Fibroblast of lung (primary cell): ENCODE measurements at places on chromosomes 7 and 10. TPM values are rescaled to one million over a fixed set of nuclear protein-coding genes. Genes with fewer than 3 reads are reported as not detected.

DNA sequence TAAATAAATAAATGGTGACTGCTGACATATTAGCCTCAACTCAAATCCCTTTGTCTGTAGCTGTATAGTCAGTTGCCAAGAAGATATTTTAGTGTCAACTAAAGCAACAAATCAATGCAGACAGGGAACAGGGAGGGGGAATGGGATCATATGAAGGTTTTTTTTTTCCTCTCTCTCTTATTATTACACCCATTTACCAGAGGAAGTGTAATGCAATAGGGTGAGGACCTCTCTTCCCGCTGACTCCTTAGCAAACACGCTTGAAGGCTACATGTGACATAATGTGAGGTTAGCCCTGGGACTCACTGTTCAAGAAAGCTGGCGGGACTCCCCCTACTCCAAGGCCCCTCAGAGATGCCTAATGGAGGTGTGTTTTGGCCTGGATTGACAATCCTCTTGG lies 88.2 kb downstream of the CHRM2 start:
- no peaks in the 10 kb centered on the region for H3K27me3 ChIP-seq
- H3K4me1 ChIP-seq = peaks cover 15% of the 10 kb centered on the region
- H3K36me3 ChIP-seq = peaks cover 2% of the 10 kb centered on the region
- H3K4me3 ChIP-seq = no peak overlapping the region

The PODXL gene
- 0.17 and 0.26 TPM in 2 replicates for total RNA-seq

The PLXDC2 gene
- 5.1 and 12.3 TPM in 2 replicates for total RNA-seq

The ASIC3 gene
- total RNA-seq = under 0.01 and 0.17 TPM in 2 replicates

The PIK3CG gene
- under 0.01 TPM in 1 of 2 replicates, not detected in the other for total RNA-seq

- no peak overlapping the region for H3K4me3 ChIP-seq
- DNase-seq = no peak
- no peaks in the 10 kb centered on the region for H3K4me1 ChIP-seq
Observed at GRCh38 chr7:131218727-131219128, 108.9 kb upstream of the MKLN1 start.

DNA sequence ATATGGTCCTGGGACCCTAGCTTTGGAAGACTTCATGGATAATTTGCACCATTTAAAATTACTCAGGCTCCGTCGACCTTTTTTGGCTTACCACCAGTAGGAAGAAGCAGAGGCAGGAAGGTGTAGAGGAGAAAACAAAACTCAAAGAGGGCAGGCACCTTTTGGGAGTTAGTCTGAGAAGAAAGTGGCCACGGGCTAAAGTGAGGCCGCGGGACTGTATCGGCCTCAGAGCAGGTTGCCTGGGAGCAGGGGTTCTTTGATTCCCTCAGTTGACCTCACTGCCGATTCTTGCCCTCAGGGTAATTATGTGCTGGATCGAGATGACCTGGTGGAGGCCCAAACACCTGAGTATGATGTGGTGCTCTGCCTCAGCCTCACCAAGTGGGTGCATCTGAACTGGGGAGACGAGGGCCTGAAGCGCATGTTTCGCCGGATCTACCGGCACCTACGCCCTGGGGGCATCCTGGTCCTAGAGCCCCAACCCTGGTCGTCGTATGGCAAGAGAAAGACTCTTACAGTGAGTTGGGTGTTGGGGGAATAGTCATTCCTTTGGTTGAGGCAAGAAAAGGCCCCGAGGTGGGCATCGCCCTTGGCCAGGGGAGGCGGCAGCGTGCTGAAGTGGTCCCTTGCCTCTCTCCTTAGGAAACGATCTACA lies 3.1 kb downstream of the MEPCE start:
- H3K4me3 ChIP-seq = peak overlapping the region; percentile 14
- H3K36me3 ChIP-seq = peaks cover 15% of the 10 kb centered on the region
- H3K27ac ChIP-seq = no peak overlapping the region
- H3K4me1 ChIP-seq = peaks cover 6% of the 10 kb centered on the region
- DNase-seq = no peak

- no peaks in the 10 kb centered on the region for H3K4me1 ChIP-seq
- H3K27me3 ChIP-seq = no peaks in the 10 kb centered on the region
- no peaks in the 10 kb centered on the region for H3K36me3 ChIP-seq
Observed at GRCh38 chr7:142175594-142175993, 64.1 kb downstream of the MGAM2 start.

DNA sequence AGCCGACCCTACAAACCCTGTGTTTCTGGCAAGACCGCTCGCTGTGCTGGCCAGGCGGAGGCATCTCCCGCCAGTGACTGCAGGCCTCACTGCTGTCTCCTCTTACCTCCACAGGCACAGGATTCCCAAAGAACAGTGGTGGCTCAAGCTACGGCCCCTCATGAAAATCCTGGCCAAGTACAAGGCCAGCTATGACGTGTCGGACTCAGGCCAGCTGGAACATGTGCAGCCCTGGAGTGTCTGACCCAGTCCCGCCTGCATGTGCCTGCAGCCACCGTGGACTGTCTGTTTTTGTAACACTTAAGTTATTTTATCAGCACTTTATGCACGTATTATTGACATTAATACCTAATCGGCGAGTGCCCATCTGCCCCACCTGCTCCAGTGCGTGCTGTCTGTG lies 36.2 kb downstream of the PITRM1 start:
- peaks cover 49% of the 10 kb centered on the region for H3K36me3 ChIP-seq
- no peaks in the 10 kb centered on the region for H3K27me3 ChIP-seq
- DNase-seq = peak; percentile 24
- H3K27ac ChIP-seq = peak overlapping the region; percentile 43
- no peaks in the 10 kb centered on the region for H3K4me1 ChIP-seq

- H3K27me3 ChIP-seq = no peaks in the 10 kb centered on the region
- no peak overlapping the region for H3K4me3 ChIP-seq
- DNase-seq = no peak
- H3K4me1 ChIP-seq = no peaks in the 10 kb centered on the region
Observed at GRCh38 chr7:158324397-158325360, 262.9 kb downstream of the PTPRN2 start.

- no peak overlapping the region for H3K4me3 ChIP-seq
- H3K27ac ChIP-seq = no peak overlapping the region
- H3K36me3 ChIP-seq = no peaks in the 10 kb centered on the region
- H3K27me3 ChIP-seq = no peaks in the 10 kb centered on the region
- no peak for DNase-seq
Observed at GRCh38 chr10:48511875-48512231, 93.0 kb downstream of the ARHGAP22 start.
